ENCODE measurements at places on chromosomes 1 and 21.

DNA sequence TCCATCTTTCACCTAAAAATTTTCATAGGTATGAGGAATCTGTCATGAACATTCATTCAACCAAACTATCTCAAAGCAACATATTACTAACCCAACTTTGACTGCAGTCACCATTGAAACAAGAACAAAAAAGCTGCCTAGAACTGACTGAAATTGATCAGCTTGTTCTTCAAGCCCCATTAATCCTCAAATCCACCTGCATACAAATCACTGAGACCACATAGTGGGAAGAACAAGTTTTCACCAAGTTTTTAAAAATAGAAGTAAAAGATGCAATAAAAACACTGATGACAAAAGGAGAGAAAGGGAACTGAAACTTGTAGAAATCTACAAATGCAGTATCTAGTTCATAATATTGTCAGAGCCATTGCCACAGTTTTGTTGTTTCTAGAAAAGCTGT, 6.1 kb downstream of the SORT1 start:
- peak; percentile 68 for DNase-seq

GRCh38 chr1:3013371-3014049, 7.8 kb upstream of the ACTRT2 start:
- no peak for DNase-seq

DNA sequence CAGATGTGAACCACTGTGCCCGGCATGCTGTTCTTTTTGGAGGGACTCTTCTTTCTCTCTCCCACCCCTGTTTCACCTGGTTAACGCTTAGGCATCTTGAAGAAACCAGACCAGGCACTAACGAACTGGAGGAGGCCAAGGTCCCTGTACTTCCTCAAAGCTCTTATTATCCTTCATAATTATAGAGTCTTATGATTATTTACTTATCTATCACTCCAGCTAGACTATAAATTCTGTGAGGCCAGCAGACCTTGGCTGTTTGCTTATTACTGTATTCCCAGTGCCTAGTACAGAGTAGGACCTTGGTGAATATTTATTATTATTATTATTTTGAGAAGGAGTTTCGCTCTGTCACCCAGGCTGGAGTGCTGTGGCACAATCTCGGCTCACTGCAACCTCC, 5.8 kb downstream of the CSF3R start:
- DNase-seq: no peak

DNA sequence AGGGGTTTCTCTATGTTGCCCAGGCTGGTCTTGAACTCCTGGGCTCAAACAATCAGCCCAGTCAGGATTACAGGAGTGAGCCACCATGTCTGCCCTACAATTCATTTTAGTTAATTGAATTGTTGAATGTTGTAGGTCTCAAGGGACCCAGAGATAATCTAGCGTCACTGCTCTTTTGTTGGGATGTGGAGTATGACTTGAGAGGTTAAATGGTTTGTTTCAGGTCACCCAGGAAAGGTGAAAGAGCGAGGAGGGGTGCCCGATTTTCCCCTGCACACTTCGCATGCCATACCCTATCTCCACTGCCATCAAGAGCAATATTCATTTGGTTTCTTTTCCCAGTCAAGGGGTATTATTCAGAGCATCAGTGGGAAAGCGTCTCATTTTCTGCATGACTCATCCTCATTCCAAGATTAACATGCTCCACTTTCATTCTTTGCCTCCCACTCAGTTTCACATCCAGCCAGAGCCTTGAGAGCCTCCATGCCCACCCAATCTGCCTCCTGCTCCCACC, 13.1 kb upstream of the SLC30A1 start:
- DNase-seq: peak; percentile 46

DNA sequence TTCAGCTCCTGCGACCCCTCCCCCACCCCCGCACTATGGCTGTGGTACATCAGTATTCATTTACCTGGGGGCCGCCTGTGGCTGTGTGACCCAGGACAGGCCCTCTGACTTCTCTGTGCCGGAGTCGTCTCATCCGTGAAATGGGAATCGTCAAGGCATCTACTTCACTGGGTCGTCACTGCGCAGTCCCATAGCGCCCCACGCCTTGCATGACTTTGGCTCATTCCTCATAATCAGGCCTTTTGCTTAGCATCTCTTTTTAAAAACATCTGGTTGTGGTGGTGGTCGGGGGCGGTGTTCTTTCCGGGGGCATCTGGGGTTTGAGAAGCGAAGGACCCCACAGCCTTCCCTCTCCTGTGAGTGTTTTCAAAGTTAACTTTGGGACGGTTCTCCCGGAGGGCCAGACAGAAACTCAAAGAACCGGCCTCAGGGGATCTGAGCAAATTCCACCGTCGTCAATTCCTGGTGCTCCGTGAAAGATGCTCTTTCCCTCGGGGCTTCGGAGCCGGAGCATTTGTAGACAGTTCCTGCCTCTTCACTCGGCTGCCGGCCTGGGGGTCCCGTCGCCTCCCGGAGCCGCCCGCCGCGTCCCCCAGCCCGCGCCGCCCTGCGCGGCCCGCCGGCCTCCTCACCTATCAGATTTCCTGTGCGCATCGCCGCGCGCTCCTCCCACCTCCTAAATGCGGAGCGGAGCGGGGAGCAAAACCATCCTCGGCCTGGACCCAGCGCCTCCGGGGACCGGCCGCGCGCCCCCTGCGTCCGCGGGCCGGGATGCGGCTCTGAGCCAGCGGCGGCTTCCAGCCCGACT, at the start of gene B3GALT5:
TSS of gene B3GALT5 (plus strand) at position 708 of the 808 bp plus-strand sequence. CDS start 47,620 bp downstream, outside the sequence.
- DNase-seq: no peak

DNA sequence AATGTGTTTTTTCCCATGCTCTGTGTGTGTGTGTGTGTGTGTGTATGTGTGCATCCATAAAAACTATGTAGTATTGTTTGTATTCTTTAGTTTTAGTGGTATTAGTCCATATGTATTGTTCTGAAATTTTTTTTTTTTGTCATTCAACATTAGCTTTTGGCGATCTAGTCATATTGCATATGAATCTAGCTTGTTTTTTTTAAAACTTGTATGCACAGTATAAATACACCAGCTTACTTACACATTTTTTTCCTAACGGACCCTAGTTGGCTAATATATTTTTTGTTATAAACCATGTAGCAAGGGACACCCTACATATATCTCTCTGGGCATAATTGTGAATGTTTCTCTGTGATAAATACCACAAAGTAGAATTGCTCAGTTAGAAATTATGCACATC, 359.7 kb downstream of the SRGAP2C start:
- no peak for DNase-seq

- no peak for DNase-seq
Observed at GRCh38 chr1:51306950-51307349, 23.4 kb downstream of the TTC39A start.

GRCh38 chr1:35434703-35435102, 122.5 kb downstream of the KIAA0319L start:
- no peak for DNase-seq

All from suppressor macrophage (primary cell).